Stimulated activated naive B cell treated with anti-CD40 and anti-IgM and Interleukin-4, amounts not matched to agents 10 μg/mL and 1 μg/mL and 100 μg/mL, for 72 hours (primary cell): ENCODE measurements at places on chromosomes 2 and 18.

DNA sequence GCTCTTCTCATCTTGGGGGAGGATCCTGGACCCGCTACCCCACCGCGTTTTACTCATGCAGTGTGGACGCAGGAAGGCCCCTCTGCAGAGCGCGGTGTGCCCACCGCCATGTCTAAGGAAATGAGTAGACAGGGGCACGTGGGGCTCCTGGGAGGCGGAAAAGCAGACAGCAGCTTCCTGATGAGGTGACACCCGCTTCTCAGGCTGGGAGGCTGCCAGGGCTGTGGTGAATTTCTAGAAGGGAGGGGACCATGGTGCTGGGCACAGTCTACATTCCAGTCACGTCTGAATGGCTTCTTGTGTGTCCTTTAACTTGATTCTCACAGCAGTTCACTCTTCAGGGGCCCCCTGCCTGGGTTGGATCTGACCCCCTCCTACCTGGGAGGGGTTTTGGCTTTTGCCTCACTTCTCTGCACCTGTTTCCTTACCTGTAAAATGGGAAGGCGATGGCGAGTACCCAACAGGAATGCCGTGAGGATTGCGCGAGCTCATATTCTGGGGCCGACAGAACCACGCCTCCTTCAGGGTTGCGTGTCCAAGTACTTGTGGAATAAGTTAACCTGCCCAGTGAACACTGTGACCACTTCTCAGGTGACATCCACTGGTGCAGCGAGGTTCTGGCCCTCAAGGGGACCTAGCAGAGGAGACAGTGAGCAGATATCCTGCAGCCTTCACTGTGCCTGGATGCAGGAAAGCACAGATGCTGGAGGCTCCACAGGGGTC lies 32.3 kb upstream of the MBP start:
- H3K4me1 ChIP-seq, result peaks cover 28% of the 10 kb centered on the region
- no peaks in the 10 kb centered on the region for H3K36me3 ChIP-seq
- no peak overlapping the region for H3K27ac ChIP-seq

DNA sequence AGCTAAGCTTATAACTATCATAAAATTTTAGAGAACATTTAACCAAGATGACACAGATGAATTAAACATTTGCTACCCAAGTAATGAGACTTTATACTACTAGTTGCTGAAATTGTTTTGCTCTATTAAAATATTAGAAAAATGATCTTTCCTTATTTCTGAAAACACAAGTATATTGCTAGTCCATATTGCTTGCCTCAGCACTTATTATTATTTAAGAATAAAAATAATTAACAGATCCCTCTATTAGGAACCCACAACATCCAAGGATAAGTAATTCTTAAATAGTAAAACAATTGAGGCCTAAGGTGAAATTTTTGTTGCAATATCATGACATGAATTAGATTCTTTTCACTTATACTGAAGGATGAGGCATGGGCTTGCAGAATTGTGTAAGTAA lies 65.2 kb downstream of the CCDC148 start:
- H3K27ac ChIP-seq, result no peak overlapping the region
- H3K27me3 ChIP-seq, result peaks cover under 1% of the 10 kb centered on the region
- no peaks in the 10 kb centered on the region for H3K36me3 ChIP-seq
- no peak overlapping the region for H3K4me3 ChIP-seq
- peaks cover 3% of the 10 kb centered on the region for H3K4me1 ChIP-seq
- DNase-seq, result no peak

DNA sequence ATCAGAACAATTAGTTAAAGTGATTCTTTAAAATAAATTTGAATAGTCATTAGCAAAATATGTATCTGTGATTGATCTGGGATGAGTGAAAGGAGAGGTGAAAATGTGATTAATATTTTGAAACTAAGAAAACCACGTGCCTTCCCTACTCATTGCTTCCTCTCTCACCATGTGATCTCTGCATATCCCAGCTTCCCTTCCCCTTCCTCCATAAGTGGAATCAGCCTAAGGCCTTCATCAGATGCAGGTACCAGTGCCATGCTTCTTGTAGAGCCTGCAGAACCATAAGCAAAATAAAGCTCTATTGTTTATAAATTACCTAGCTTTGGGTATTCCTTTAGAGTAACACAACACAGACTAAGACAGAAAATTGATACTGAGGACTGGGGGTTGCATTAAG lies 11.2 kb upstream of the STAT1 start:
- no peaks in the 10 kb centered on the region for H3K27me3 ChIP-seq
- no peak overlapping the region for H3K4me3 ChIP-seq
- H3K4me1 ChIP-seq, result peaks cover 3% of the 10 kb centered on the region
- peaks cover 16% of the 10 kb centered on the region for H3K36me3 ChIP-seq
- H3K27ac ChIP-seq, result no peak overlapping the region

DNA sequence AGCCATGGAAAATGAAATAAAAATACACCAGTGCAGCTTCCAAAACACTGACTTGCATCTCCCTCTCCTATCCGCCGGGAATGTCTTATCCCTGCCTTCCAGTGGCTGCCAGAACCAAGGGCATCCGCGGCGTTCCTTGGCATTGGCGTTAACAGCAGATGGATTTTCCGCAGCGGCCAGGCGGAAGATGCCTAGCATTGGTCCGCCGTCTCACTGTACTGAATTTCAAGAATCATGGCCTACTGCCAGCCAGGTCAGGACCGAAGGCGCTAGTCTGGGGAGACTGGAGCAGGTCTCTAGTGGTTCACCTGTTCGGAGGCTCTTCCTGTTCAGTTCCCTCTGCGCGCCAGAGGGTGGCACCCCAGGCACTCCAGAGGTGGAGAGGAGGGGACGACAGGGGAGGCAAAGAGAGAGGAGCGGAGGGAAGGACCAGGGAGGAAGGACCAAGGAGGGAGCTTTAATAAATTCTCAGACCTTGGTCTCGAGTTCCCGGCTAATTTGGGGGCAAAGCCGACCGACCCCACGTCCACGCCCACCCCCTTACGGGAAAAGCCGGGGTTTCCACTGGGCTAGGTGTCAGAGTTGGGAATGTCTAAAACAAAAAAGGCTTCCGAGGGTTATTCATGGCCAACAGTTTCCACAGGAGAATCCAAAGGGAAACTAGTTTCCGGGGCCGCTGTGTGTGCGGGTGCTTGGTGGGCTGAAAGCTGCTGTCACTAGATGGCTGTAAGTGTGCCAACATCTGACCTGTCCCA lies 3.7 kb upstream of the BCL2L11 start:
- H3K27ac ChIP-seq, result peak overlapping the region; percentile 98
- H3K4me3 ChIP-seq, result peak overlapping the region; percentile 84
- DNase-seq, result peak; percentile 70
- peaks cover 10% of the 10 kb centered on the region for H3K27me3 ChIP-seq

DNA sequence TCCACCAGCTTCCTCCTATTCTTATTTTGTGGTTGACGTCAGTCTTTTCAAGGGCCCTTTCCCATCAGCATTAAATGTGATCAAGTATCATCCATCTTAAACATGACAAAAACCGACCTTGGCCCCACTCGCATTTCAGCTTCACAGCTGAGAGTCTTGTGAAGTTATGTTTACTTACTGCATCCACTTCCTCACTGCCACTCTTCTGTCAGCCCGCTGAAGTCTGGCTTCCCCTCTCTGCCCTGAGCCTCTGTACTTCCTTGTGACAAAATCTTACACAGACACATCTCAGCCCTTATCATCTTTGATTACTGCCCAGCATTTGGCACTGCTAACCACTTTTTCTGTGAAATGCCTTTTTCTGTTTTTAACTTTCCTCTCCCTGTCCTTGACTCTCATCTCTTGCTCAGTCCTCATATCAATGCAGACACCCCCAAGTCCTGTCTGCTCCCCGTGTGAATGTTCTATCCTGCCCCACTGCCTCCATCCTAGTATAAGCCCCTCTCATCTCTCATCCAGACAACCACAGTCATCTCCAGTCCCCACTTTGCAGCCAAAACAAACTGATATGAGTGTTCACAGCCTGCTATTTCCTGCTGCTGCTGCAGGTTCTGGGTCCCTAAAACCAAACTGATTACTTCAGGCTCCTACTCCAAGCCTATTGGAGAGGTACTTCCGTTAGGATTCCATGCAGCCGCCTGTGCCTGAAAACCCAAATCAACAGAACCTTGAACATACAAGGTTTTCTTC lies 31.4 kb downstream of the FOSL2 start:
- H3K27me3 ChIP-seq, result no peaks in the 10 kb centered on the region
- no peaks in the 10 kb centered on the region for H3K36me3 ChIP-seq
- peak overlapping the region; percentile 56 for H3K4me3 ChIP-seq
- H3K27ac ChIP-seq, result peak overlapping the region; percentile 78

DNA sequence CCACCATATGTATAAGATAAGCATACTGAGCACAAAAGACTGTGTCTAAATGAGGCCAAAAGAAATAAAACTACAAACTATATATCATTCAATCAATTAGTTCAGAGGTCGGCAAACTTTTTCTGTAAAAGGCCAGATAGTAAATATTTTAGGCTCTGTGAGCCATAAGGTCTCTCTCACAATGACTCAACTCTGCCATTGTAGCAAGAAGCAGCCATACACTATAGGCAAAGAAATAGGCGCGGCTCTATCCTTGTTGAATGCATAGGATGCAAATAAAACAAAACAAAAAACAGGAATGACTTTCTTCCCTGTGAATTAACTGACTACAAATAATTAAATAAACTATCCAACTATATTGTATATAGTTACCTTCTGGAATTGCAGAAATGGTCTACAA lies 8.6 kb upstream of the CCDC88A start:
- no peak overlapping the region for H3K4me3 ChIP-seq
- peaks cover 2% of the 10 kb centered on the region for H3K4me1 ChIP-seq
- H3K27ac ChIP-seq, result no peak overlapping the region
- no peaks in the 10 kb centered on the region for H3K36me3 ChIP-seq

- peaks cover 10% of the 10 kb centered on the region for H3K27me3 ChIP-seq
- no peak overlapping the region for H3K4me3 ChIP-seq
- DNase-seq, result no peak
These were observed 35.9 kb downstream of the DCDC2C start for GRCh38 chr2:3739313-3739712.

- H3K27me3 ChIP-seq, result no peaks in the 10 kb centered on the region
- DNase-seq, result no peak
- no peaks in the 10 kb centered on the region for H3K36me3 ChIP-seq
- no peak overlapping the region for H3K4me3 ChIP-seq
- peaks cover 4% of the 10 kb centered on the region for H3K4me1 ChIP-seq
- H3K27ac ChIP-seq, result no peak overlapping the region
These were observed 90.1 kb upstream of the SERTAD2 start for GRCh38 chr2:64743739-64744330.

DNA sequence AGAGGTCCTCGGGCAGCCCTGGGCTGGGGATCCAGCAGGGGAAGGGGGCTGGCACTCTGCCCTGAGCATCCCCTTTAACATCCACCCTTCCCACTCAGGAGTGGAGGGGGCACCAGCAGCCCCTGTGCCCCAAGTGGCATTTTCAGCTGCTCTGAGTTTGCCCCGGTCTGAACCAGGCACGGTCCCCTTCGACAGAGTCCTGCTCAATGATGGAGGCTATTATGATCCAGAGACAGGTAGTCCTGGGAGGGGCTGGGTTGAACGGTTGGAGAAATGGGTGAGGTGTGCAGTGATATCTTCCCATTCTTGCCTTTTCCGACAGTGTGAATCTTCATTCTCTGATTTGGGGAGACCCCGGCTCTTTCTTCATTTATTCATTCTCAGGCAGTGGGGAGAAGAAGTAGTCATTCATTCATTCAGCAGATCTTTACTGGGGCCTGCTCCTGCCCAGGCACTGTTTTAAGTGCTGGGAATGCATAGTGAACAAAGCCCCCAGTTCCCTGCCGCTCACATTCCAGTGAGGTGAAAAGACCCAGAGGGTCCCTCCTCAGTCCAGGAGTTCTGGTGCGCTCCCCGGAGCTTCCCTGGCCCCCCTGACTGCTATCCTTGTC lies 1.4 kb upstream of the KHK start:
- H3K27me3 ChIP-seq, result no peaks in the 10 kb centered on the region
- peak overlapping the region; percentile 92 for H3K4me3 ChIP-seq
- H3K36me3 ChIP-seq, result no peaks in the 10 kb centered on the region
- DNase-seq, result no peak
- H3K27ac ChIP-seq, result peak overlapping the region; percentile 31

- H3K27me3 ChIP-seq, result peaks cover 8% of the 10 kb centered on the region
- no peaks in the 10 kb centered on the region for H3K4me1 ChIP-seq
- DNase-seq, result no peak
- no peaks in the 10 kb centered on the region for H3K36me3 ChIP-seq
These were observed 267.2 kb upstream of the HDAC4 start for GRCh38 chr2:239668042-239668441.
